ENCODE measurements at places on chromosomes 7 and 10.

GRCh38 chr10:77671594-77672252, 34.1 kb upstream of the KCNMA1 start:
- DNase-seq = no peak

DNA sequence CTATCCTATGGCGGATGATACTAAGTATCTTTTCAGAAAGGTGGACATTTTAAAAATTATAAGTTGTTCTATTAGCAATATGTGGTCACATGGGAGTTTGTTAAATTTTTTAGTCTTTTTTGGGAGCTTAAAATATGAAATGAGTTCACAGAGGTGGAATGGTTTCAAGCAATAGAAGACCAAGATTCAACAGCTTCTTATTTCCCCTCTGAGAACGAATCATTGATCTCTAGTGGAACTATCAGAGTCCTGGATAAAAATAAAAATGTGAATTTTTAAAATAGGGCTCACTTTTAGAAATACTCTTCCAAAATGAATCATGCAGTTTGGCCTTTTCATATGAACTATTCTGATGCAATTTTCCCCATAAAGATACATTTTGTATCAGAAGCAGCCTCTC, 467.7 kb upstream of the KLF6 start:
- no peak for DNase-seq

DNA sequence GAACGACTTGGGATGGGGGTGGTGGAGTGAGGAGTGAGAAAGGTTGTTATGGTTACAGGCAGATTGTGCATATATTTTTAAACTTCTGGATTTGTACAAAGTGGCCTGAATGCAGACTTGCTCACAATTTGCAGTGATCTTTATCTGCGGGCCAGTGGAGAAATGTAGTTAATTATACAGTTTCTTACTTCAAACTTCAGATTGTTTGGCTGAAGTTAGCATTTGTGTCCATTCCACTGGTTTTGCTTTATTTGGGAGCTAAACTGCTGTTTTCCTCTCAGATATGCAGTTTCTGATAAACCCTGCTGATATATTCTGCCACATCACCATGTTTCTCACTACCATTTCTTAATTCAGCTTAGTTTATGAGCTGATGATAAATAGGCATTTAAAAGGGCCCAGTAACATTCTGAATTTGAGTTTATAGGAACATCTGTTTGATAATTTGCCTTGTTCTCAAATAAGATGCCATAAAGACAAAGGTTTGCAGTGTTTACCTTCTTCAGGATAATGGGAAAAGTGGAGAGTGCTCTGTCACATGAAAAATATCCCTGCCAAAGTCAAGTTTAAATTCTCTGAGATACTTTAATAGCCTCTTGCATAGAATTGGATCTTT, 170.1 kb downstream of the ST7 start:
- no peak for DNase-seq

DNA sequence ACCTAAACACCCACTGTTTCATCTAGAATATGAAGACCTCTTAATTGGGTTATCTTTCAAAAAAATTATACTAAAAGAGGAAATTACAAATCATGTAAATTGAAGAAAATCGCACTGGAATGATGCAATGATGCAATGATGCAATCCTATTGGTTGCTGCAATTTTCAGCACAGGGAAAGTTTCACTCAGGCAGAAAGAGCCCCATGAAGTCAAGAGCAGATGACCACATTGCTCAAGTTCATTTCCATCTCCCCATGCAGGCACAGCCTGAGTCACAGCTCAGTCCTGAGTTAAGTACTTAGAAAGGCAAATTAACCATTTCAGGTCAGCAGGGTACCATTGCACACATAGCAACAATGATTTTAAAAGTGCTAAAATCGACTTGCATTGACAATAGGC, 180.3 kb upstream of the MYO3A start:
- no peak for DNase-seq

GRCh38 chr10:132271458-132272230, 36.1 kb downstream of the STK32C start:
- DNase-seq = no peak

DNA sequence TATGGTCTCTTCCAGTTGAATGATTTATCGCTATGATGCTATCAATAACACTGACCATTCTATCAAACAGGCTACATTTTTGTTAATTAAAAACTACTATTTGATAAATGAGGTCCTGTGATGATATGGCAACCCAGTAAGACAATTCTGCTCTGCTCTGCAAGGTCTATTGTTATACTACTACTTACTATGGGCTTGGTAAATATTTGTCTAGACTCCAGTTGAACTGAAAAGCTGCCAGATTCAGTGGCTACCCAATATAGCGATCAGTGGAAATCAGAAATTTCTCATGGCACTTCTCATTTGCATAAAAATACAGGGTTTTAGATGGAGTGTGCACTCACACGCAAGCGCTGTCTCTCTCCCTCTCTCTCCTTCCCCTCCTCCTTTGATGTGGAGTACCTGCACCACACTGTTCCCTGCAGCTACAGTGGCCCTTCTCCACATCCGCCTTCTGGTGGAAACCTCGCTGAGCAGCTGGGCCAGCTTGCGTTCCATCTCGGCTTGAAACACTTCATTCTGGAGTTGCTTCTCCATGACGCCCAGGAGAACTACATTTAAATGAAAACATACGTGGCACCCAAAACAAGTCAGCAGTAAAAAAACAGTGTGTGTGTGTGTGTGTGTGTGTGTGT, 77.9 kb downstream of the KIAA1549 start:
- DNase-seq = no peak

- no peak for DNase-seq
Measured at GRCh38 chr7:55558962-55559920, 13.1 kb downstream of the VOPP1 start.

DNA sequence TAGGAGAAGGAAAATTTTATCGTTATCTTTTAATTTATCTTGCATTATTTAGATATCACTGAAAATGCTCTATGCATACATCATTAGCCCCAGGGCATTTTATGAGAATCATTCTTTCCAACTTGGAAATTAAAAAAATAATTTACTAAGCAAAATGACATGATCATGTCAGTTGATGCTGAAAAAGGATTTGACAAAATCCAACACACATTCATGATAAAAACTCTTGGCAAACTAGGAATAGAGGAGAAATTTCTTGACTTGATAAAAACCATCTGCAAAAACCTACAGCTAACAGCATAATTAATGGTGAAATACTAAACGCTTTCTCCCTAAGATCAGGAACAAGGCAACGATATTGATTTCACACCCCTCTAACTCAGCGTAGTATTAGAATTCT, 40.2 kb upstream of the RSU1 start:
- no peak for DNase-seq

DNA sequence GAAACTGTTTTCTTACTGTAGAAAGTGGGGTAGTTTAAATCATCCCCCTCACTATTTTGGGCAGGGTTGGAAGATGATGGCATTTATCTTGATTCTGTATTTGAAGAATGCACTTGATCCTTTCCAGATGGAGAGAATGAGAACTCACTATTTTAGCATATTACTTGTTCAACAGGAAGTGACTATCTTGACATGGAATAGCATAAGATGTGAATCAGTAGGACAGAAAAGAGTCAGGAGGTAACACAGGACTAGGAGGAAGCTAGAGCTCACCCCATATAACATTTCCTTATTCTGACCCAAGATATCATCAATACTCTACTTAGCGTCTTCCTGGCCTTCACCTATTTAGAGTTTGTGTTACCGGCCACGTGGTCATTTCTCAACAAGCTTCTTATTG, 400.2 kb downstream of the PHTF2 start:
- DNase-seq = no peak

- no peak for DNase-seq
Measured at GRCh38 chr10:73902351-73902750, 8.6 kb upstream of the PLAU start.

- no peak for DNase-seq
Measured at GRCh38 chr7:107007007-107007891, 37.3 kb upstream of the PRKAR2B start.

DNA sequence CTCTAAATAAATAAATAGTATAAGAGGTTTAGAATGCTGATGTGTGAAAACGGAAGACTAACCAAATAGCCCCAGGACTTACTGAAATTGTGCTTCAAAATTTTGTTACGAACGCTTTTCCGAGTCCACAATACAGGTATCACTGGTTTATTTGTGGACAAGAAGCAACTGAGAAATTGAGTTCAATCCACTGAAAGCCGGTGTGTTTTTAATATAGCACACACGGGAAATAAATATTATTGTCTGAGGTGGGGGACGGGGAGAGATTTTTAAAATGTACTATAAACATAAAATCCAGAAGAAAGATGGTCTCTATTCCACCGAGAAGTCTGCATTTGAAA, 598 bp downstream of the SLC16A12 start:
- DNase-seq = no peak

DNA sequence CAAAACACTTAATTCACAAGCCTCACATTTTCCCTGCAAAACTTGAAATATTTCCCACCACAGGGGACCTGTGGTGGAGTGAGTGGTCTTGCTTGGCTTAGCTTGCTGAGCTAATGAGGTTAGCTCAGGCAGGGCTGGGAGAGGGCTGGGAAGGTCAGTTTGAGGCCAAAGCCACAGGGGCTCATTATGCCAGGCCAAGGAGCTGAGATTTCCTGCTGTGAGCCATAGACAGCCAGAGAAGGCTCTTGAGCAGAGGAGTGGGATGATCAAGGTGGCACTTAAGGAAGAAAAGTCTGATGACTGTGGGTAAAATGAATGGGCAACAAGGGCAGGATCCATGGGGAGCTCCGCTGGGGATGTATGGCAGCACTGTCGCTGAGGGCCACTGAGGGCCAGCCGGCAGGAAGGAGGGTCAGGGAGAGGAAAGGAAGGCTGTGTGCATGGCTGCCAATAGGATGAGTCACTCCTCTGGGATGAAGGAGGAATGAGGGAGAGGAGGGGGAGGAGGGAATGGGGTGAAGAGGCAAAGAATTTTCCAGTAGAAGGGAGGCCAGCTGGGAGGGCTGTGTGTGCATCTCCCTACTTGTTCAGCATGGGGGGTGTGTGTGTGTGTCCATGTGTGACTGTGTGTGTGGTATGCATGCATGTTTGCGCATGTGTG, 18.7 kb upstream of the ZNF488 start:
- DNase-seq = no peak

- no peak for DNase-seq
Measured at GRCh38 chr10:96890172-96890513, 58.0 kb downstream of the LCOR start.

DNA sequence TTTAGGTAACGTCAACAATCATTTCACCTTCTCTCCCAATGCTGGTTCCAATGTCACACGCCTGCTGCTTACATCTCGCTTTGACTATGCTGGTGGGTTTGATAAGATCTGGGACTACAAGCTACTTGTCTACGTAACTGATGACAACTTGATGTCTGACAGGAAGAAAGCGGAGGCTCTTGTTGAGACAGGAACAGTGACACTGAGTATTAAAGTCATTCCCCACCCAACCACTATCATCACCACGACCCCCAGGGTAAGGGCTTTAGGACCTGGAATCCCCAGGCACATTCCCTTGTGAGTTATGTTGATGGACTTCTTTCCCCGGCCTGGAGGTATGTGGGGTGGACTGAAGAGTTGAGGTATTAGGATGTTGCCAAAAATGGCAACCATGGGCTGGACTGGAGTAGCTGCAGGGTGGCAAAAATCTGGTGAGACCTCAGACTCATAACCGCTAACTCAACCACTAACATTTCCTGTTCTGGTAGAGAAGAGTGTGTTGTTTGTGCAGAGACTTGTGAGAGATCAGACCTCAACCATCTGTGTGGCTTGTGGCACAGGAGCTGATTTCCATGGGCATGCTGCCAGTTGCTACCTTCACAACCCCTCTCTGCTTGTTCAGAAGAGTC, 59.2 kb downstream of the CDHR3 start:
- no peak for DNase-seq

Measured in GM18507 (cell line).